ENCODE measurements at places on chromosomes 3 and 15.

- DNase-seq = no peak
Measured at GRCh38 chr3:46361408-46362283, 7.7 kb downstream of the CCR2 start.

DNA sequence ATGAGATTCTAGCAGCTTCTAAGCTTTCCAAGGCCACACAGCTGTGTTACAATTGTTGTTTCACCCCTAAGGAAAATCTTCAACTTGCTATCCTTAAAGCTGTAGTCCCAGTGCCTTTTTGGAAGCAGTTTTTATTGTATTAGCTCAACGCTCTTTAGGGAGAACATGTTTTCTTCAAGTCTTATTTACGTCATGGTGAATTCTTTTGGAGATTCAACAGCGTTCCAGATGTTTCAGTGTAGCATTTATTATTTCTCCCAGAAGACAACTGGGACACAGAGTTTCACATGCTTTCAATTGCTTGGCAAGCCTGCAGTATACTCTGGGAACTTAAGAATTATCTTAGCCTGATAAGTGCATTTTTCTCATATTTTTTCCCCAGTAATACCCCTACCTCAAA is 888.3 kb downstream of the PLOD2 start:
- no peak for DNase-seq

DNA sequence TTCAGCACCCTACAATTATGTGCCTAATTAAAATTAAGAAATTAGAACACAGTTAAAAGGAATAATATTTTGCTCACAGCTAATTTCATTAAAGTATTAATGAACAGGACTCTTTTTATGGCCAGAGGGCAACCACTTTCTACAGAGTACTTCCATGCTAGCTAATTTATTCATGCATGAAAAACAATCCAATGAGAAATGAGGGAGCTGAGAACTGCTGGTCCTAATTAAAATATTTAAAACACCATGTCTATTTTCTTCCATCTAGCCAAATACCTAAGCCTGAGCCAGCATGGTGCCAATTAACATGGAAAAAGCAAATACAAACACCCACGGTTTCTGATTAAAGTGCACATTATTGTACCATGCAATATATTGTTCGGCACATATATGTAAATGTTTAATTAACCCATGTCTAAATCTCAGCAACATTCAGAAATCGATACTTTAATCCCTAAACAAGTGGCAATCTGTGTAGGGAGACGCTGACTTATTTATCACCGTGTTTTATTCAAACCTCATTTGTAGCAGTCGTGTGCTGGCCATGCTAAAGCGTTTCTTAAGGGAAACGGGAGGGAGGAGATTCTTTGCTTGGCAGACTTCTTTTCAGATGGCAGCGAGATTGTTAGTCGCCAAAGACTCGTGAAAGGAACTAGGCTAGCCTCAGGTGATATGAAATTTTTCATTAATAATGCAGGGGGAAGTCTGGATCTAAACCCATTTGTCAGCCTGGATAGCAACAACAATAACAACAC is 193.5 kb downstream of the ANXA2 start:
- no peak for DNase-seq

- no peak for DNase-seq
Measured at GRCh38 chr15:56732135-56732885, 999 bp downstream of the ZNF280D start.

GRCh38 chr15:70179309-70179892 is 81.7 kb upstream of the TLE3 start:
- no peak for DNase-seq

GRCh38 chr3:98903705-98904481 is 2.4 kb upstream of the DCBLD2 start:
- no peak for DNase-seq

- DNase-seq = no peak
Measured at GRCh38 chr15:79410237-79410636, 21.9 kb upstream of the MINAR1 start.

- DNase-seq = no peak
Measured at GRCh38 chr3:36501616-36502015, 121.3 kb downstream of the STAC start.

GRCh38 chr3:130737622-130738021 is 9.0 kb downstream of the PIK3R4 start:
- no peak for DNase-seq

DNA sequence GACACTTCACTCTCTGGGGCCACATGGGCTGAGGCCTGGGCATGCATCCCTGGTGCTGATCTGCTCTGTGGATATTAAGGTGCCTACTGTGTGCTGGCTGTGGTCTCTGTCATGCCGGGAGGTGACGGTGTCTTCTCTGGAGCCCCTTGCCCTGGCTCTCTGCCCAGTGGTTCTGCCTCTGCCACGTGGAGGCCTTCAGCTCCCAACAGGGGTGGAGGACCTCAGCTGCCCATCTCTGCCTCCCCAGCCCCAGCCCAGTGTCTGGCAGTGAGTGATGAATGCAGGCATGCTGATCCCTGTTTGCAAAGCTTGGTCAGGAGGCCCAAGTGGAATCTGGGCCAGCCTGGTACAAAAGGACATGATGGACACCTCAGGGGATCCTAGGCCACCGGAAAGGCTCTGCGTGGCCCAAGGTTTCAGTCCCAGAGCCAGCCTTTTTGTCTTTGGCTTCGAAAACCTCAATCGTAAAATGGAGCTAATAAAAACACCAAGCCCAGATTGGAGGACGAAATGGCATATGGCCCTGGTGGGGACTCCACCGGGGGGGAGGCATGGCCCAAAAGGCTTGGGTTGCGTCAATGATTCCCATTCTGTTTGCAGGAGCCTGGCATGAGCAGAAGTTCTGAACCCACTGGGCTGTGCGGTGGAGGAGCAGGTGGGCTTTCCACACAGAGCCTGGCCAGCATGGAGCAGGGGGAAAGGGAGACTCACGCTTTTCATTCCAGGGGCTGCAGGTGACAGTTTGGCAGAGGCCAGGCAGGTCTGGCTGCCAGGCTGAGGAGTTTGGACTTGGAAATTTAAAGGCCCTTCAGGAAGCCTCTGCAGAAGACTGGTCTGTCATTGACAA is 54.7 kb upstream of the KLF13 start:
- DNase-seq = no peak
